Ovary (tissue), 10 donors: ENCODE measurements at places on chromosomes 7 and 10. TPM values are rescaled to one million over a fixed set of nuclear protein-coding genes. Genes with fewer than 3 reads are reported as not detected.
A peak's percentile ranks its signal among the peaks of the same experiment; 100 is the strongest.

- H3K27ac ChIP-seq, result no peak overlapping the region
- no peak overlapping the region for H3K4me3 ChIP-seq
- DNase-seq, result no peak
- H3K4me1 ChIP-seq, result no peaks in the 10 kb centered on the region
Measured at GRCh38 chr7:34365611-34366010, 292.4 kb upstream of the NPSR1 start.

- no peaks in the 10 kb centered on the region for H3K27me3 ChIP-seq
- no peak for DNase-seq
- no peak overlapping the region for H3K4me3 ChIP-seq
Measured at GRCh38 chr7:40802497-40802896, 667.7 kb downstream of the SUGCT start.

The NKX2-3 gene
- 0.12 TPM for polyA plus RNA-seq

- no peak overlapping the region for H3K27ac ChIP-seq
- no peaks in the 10 kb centered on the region for H3K27me3 ChIP-seq
- DNase-seq, result no peak
- no peaks in the 10 kb centered on the region for H3K36me3 ChIP-seq
- no peaks in the 10 kb centered on the region for H3K4me1 ChIP-seq
Measured at GRCh38 chr7:154677454-154677853, 325.5 kb downstream of the PAXIP1 start.

DNA sequence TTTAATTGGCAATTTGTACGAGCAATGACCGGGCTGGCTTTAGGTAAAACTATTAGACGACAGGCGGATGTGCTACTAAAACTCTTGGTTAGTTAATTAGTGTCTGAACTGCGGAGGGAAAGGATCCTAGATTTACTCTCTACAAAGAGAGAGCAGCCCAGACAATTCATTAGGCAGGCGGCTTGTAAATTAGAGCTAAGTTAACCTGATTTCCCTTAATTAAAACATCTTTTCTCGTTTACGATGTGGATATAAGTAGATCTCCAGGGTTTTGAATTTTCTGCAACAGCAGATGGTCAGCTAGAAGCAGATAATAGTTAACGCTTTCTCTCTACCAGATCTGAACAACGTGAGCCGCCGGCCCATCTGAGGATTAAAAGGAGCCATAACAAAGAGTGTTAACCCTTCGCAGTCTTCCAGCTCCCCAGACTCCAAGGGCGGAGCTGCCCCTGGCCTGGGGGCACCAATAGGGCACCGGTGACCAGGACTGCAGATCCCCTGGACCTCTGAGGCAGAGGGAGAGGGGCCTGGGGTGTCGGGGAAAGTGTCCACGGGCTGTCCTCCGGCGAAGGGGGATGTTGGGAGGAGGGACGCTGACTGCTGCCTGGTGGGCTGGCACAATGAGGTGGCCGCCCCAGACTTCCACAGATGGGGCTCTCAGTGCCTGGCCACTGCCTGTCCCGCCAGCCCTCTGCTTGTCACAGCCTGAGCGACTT, 6.3 kb upstream of the UNCX start:
- H3K4me1 ChIP-seq, result no peaks in the 10 kb centered on the region
- no peak overlapping the region for H3K4me3 ChIP-seq
- H3K27ac ChIP-seq, result no peak overlapping the region
- peaks cover 12% of the 10 kb centered on the region for H3K27me3 ChIP-seq

DNA sequence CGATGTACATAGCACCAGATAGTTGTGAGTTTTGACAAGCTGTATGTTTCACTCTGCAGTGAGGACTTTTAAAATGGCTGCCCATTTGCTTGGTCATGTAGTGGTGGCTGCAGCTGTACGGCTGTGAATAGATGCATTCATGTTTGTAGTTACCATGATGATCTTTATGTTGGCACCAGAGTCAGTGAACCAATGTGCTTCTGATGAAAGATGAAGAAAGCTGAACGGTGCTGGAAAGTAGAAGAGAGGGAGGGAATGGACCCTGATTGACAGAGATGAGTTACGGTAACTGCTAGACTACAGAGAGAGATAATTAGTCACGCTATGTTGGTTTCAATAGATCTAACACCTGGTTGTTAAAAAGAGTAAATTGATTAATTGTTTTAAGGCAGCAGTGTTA, 256.8 kb downstream of the CELF2 start:
- peaks cover 4% of the 10 kb centered on the region for H3K4me1 ChIP-seq
- no peak overlapping the region for H3K4me3 ChIP-seq
- H3K27me3 ChIP-seq, result no peaks in the 10 kb centered on the region
- no peaks in the 10 kb centered on the region for H3K36me3 ChIP-seq
- DNase-seq, result no peak

GRCh38 chr7:132309102-132309805, 267.0 kb downstream of the PLXNA4 start:
- H3K27ac ChIP-seq, result no peak overlapping the region
- no peaks in the 10 kb centered on the region for H3K27me3 ChIP-seq
- no peaks in the 10 kb centered on the region for H3K4me1 ChIP-seq
- no peak overlapping the region for H3K4me3 ChIP-seq
- no peaks in the 10 kb centered on the region for H3K36me3 ChIP-seq

GRCh38 chr7:1521456-1521855, 9.0 kb upstream of the MAFK start:
- peaks cover under 1% of the 10 kb centered on the region for H3K4me1 ChIP-seq
- no peak overlapping the region for H3K27ac ChIP-seq
- H3K27me3 ChIP-seq, result no peaks in the 10 kb centered on the region
- no peak for DNase-seq
- H3K36me3 ChIP-seq, result no peaks in the 10 kb centered on the region
- no peak overlapping the region for H3K4me3 ChIP-seq

DNA sequence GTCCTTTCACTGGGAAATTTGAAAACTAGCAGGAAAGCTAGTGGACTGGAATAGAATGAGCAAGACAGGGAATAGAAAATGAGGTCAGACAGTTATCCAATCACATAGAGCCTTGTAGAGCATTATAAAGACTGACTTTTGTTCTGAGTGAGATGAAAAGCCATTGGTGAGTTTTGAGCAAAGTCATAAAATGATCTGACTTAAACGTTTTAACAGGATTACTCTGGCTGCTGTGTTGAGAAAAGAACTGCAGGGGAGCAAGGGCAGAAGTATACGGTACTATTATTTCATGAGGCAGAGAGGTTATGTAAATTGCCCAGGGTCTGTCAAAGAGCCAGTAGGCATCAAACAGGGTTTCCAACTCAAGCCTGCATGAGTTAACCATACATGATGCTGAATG, 393.4 kb downstream of the TFEC start:
- H3K27ac ChIP-seq, result no peak overlapping the region
- peaks cover 2% of the 10 kb centered on the region for H3K4me1 ChIP-seq
- no peak for DNase-seq

DNA sequence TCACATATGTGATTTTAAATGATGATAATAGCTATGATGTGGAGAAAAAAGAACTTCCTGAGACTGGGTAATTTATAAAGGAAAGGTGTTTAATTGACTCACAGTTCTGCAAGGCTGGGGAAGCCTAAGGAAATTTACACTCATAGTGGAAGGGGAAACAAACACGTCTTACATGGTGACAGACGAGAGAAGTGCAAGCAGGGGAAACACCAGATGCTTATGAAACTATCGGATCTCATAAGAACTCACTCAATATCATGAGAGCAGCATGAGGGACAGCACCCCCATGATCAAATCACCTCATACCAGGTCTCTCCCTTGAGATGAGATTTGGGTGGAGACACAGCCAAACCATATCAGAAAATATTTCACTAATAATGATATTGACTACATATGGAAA, 4.1 kb upstream of the LIPN start:
- H3K27ac ChIP-seq, result no peak overlapping the region
- H3K4me3 ChIP-seq, result no peak overlapping the region
- no peak for DNase-seq
- H3K36me3 ChIP-seq, result no peaks in the 10 kb centered on the region
- no peaks in the 10 kb centered on the region for H3K4me1 ChIP-seq

DNA sequence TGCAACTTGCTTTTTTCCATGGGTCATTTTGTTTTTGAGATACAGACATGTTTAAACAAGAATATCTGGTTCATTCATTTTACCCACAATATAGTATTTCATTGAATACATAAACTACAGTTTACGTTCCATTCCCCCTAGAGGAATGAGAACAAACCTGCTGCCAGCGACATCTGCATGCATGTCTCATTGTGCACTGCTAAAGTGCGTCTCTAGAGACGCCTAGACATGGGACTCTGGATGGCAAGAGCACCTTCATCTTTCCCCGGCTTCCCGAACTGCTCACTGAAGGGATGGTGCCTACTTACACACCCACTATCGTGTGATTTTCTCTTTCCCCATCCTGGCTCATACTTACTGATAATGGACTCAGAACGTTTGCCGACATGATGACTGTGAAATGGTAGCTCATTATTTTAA, 1.2 kb upstream of the ZNF777 start:
- no peak overlapping the region for H3K4me3 ChIP-seq
- H3K27me3 ChIP-seq, result no peaks in the 10 kb centered on the region
- H3K27ac ChIP-seq, result no peak overlapping the region
- DNase-seq, result no peak

- no peak for DNase-seq
- no peaks in the 10 kb centered on the region for H3K36me3 ChIP-seq
- H3K4me3 ChIP-seq, result no peak overlapping the region
- no peaks in the 10 kb centered on the region for H3K27me3 ChIP-seq
- H3K4me1 ChIP-seq, result no peaks in the 10 kb centered on the region
- H3K27ac ChIP-seq, result no peak overlapping the region
Measured at GRCh38 chr7:158494643-158495042, 93.0 kb downstream of the PTPRN2 start.

- H3K4me3 ChIP-seq, result no peak overlapping the region
- no peaks in the 10 kb centered on the region for H3K4me1 ChIP-seq
Measured at GRCh38 chr7:157228864-157229422, 90.2 kb downstream of the UBE3C start.

DNA sequence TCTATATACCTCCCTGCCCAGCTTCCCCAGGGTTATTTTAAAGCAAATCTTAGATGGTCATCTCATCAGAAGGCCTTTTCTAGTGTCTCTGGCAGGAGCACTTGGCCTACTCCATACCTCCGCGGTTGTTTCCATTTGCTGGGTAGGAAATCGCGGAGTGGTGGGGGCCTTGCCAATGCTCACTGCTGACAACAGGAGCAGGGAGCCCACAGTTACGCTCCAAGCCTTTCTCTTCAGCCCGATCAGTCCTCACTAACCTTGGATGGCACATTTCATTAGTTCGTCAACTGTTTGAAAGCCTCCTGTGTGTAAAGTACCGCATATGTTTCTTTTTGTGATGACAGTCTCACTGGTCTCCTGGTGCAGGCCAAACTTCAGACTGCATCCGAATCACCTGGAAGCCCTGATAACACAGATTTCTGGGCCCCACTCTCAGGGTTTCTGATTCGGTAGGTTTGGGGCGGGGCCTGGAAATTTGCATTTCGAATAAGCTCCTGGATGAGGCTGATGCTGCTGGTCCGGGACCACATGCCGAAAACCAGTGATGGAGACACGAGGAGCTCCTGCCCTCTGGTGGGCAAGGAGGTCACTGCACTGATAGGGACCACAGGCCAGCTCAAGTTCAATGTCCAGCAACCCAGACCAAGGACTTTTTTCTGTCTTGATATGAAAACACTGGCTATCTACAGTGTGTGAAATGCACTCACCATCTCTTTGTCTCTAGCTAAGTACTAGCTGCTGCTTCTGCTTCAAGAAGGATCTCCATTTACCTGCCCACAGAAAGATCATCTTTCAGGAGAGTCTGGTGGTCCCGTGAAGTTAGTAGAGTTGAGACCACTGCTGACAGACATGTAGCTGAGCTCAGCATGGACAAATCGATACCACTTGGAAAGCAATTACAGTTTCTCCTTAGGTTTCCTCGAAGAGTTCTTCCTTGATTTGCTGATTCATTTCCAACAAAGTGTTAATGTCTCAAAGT, 14.0 kb downstream of the LRGUK start:
- H3K27me3 ChIP-seq, result no peaks in the 10 kb centered on the region
- no peaks in the 10 kb centered on the region for H3K36me3 ChIP-seq
- no peaks in the 10 kb centered on the region for H3K4me1 ChIP-seq
- DNase-seq, result peak; percentile 59
- H3K27ac ChIP-seq, result no peak overlapping the region

The IL6 gene
- 4.1 TPM for polyA plus RNA-seq

The MOGAT3 gene
- polyA plus RNA-seq, result not detected

The AKR1C8 gene
- polyA plus RNA-seq, result not detected

The CTAGE8 gene
- 2.0 TPM for polyA plus RNA-seq

- no peaks in the 10 kb centered on the region for H3K27me3 ChIP-seq
- H3K36me3 ChIP-seq, result no peaks in the 10 kb centered on the region
- DNase-seq, result no peak
- H3K27ac ChIP-seq, result no peak overlapping the region
Measured at GRCh38 chr7:145957160-145957890, 159.3 kb upstream of the CNTNAP2 start.

GRCh38 chr10:80154978-80155695, 22.6 kb downstream of the PLAC9 start:
- H3K4me1 ChIP-seq, result peaks cover 11% of the 10 kb centered on the region
- H3K27ac ChIP-seq, result peak overlapping the region; percentile 41
- H3K27me3 ChIP-seq, result no peaks in the 10 kb centered on the region
